NCI-H2081 treated with DMSO at 0.1 percent for 48 hours (cell line): ENCODE measurements at places on chromosomes 6 and 20.

- no peak for DNase-seq
Observed at GRCh38 chr20:12748359-12748994, 260.3 kb upstream of the SPTLC3 start.

DNA sequence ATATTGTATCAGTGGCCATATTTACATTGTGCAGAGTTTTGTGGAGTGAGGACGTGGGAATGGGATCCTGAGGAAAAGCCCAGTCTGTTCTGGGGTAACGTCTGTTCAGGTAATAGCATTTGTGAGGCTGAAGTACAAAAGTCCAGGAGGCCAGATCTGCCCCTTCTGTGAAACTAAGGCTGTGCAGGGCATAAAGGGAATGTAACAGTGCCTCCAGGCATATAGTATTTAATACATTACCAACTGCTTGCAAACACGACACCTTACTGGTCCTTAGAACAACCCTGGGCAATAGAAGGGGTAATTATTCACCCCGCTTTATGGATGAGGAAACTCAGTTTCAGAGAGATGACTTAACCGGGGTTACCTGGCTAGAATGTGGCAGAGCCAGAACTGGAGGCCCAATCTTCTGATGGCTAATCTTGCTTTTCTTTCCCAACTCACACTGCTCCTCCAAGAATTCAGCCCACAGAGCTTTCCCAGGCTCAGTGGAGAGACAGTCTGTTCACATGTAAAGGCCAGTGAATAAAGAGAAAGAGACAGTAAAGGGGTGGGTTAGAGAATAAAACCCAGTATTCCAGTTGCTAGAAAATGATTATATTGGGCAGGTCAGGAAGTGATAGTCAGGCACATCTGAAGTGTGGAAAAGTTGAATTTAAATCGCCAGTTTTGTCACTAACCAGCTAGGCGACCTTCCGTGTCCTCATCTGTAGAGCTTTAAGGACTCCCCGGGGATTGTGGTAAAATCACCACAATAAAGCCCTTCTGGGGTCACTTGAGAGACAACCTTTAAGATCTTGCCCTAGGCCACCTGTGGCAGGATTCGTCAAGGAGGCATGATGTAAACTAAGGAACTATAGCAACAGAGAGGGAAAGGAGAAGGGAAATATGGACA is 280.7 kb upstream of the CITED2 start:
- no peak for DNase-seq

- DNase-seq = no peak
Observed at GRCh38 chr6:132272776-132273175, 128.5 kb downstream of the MOXD1 start.

DNA sequence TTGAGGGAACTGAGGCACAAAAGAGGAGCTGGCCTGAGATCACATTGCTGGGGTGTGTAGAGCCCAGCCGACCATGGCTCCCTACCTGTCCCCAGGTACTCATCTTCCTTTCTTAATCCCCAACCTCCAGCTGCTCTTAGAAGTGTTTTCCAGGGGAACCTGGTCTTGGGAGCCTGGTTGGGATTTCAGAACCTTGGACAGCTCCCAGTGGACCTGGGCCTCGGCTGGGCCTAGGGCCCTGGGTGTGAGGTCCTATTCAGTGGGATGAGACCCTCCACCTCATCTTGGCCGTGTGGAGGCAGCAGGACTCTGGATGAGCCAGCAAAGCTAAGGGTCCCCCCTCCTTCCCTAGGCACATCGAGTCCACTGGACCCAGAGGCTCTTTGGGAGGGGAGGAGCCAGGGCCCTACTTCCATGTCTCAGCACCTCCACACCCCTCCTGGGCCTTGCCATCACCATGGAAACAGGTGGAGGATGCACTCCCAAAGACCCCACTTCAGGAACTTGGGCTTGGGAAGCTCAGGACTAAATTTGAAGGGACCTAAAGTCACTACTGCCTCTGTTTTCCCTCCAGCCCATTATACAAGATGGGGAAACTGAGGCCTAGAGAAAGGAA is 38.5 kb downstream of the DLGAP4 start:
- DNase-seq = no peak

- no peak for DNase-seq
Observed at GRCh38 chr6:33088258-33088930, 12.6 kb downstream of the HLA-DPB1 start.

DNA sequence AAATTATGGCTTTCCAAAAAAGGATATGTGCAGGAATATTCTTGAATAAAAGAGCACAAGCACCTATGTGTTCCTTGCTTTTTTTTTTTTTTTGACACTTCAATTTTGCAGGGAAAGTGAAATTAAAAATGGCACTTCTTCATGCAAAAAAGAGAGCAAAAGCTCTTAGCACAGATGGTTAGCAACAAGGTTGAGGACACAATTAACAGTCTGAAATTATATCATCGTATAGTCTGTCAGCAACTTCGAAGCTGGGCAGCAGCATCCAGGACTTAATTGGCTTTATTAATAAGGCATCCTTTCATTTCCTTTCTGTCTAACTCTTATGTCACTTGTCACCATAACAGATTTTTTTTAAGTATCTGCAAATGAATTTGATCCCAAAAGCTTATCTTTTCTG is 122.6 kb downstream of the FUT9 start:
- DNase-seq = no peak

GRCh38 chr6:132418235-132418965 is 17.1 kb upstream of the MOXD1 start:
- DNase-seq = no peak

GRCh38 chr6:18034798-18035202 is 47.4 kb upstream of the KIF13A start:
- DNase-seq = no peak

GRCh38 chr6:76814496-76815458 is 648.5 kb downstream of the HTR1B start:
- DNase-seq = no peak

DNA sequence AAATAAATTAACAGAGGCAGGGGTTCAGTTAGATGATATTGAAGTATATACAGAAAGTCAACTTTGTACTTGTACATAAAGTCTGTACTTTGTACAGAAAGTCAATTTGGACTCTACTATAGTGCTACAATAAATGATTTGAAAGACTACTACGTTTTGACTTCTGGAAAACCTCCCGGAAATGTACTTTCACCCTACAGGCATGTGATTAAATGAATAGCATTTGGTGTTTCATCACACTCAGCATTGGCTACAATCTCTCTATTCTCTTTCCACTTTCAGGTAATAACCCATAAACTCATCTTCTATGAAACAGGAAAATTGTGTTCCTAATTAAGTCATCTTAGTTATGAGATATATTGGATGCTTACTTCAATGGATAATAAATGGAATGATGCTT is 25.6 kb upstream of the MC3R start:
- no peak for DNase-seq

DNA sequence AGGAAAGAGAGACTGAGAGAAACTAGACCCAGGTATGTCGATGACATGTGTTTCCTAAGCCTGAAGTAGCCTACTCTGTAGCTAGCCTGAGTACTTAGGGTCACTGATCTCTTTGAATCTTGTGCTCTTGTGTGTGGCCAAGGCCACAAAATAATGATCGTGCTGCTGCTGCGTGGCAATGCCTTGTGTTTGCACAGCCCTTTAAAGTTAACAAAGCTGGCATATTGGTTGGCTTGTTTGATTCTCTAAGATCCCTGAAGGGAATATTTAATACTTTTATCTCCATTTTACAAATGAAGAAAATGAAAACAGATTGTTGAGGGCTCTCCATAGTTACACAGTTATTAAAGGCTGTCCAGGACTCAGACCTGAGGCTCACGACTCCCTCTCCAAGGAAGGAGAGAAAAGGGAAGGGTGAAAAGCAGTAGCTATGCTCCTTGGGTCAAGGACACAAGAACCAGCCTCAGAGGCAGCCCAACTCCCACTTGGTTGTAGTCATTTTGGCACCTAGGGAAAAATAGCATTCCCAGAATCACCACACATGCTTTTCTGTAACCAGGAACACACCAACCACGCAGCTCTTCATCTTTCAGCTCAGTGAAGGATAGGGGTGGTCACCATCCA is 130.7 kb downstream of the LRFN2 start:
- DNase-seq = no peak

- DNase-seq = no peak
Observed at GRCh38 chr6:45836984-45837383, 178.7 kb downstream of the CLIC5 start.

DNA sequence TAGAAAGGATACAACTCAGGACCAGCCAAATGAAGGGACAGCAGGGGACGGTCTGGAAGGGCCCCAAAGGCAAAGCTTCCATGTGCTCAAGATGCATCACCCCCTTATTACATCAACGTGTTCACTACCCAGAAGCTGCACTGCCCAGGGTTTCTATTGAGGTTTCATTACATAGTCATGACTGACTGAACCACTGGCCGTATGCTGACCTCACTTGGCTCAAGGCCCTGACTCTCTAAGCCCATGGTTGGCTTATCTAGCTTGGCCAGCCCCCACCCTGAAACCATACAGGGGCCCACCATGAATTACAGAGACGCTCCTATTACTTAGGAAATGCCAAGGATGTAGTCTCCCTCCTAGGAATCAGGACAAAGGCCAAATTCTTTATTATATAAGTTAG is 179.4 kb downstream of the FOXC1 start:
- no peak for DNase-seq

GRCh38 chr6:155452576-155452975 is 3.1 kb downstream of the NOX3 start:
- DNase-seq = no peak

GRCh38 chr6:158039178-158039557 is 57.5 kb downstream of the SYNJ2 start:
- DNase-seq = no peak

DNA sequence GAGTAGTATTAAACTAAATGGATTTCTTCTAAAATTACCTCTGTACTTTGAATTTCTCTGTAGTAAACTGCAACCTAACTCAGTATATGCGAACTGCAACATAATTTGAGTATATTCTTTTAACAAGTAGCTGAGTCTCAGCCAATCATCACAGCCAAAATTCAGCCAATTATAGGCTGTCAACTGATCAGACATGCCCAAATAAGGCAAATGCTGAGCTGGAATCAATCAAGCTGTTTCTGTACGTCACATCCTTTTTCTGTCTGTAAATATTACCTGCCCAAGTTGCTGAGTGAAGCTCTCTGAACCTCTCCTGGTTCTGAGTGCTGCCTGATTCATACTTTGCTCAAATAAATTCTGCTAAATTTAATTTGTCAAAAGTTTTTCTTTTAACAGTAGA is 9.5 kb upstream of the C6orf58 start:
- no peak for DNase-seq

DNA sequence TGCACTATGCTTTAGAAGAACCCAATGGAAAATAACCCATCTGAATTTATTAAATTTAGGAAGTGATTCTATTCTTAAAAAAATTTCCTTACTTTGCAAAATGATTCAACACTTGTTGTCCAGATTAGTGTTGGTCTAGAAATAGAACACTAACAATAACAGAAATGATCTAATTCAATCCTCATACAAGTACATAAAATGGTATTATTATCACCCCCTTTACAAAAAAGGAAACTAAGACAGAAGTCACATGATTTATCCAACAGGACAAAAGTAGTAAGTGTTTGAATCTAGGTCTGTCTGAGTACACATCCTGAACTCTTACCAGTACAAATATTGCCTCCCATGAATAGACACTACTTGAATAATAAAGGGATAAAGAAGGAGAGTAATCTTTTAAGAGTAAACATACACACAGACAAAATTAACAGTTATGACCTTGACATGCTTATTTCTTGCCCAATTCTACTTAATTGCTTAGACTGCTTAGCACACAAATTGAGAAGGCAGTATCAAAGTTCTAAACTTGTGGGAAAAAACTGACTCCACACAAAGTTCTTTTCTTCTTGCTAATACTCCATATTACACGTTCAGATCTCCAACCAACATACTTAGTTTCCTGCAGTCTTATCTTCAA is 195.4 kb upstream of the RUNX2 start:
- DNase-seq = no peak

DNA sequence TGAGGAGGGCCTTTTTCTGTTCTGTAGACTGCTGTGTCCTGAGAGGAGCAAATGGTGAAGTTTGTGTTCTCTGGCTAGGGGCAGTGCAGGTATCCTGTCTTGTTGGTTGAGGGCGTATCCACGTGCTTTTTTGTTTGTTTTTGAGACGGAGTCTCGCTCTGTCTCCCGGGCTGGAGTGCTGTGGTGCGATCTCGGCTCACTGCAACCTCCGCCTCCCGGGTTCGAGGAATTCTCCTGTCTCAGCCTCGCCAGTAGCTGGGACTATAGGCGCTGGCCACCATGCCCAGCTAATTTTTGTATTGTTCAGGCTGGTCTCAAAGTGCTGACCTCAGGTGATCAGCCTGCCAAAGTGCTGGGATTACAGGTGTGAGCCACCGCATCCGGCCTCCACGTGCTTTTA is 10.8 kb upstream of the PXDC1 start:
- no peak for DNase-seq

GRCh38 chr6:127586372-127586771 is 9.4 kb downstream of the C6orf58 start:
- no peak for DNase-seq

GRCh38 chr6:24949020-24949569 is 13.3 kb upstream of the RIPOR2 start:
- DNase-seq = no peak

DNA sequence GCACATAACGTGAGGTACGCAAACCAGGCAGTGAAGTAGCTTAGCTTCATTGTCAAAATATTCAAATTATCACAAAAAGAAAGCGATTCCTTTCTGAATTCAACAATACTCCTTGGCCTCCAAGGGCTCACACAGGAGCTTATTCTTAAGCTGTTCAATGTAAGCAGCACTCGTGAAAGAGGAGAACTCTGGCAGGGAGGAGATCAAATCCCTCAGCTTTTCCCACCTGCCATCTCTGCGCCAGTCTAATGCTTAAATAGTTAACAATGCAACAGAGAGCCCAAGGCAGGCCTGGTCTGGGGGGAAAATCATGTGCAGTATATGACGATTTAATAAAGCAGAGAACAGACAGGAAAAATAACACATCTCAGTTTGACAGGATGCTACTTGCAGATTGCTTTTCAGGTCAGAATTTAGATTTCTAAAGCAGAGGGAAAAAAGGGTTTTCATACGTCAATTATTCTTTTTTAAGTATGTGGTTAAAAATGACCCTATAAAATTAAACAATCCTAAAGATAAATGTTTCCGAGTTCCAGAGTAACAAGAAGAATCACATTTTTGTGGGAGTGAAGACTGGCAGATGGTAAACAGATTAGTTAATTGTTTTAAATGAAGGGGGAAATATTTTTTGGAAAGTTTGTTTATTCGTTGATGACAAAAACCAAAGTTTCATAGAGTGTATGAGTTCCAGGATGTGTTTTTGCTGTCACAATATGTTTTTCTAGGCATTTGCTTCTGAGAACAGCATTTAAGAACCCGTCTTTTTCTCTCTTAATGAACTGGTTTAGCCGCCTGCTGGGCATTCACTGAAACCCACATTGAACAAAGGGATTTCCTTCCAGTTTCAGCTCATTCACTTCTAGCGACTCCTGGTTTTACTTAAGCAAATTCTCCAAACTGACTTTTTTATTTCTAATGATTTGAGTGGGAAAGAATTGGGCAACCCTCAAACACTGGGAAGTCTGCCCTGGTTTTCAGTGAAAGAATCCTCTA is 45.9 kb downstream of the PLAGL1 start:
- no peak for DNase-seq

DNA sequence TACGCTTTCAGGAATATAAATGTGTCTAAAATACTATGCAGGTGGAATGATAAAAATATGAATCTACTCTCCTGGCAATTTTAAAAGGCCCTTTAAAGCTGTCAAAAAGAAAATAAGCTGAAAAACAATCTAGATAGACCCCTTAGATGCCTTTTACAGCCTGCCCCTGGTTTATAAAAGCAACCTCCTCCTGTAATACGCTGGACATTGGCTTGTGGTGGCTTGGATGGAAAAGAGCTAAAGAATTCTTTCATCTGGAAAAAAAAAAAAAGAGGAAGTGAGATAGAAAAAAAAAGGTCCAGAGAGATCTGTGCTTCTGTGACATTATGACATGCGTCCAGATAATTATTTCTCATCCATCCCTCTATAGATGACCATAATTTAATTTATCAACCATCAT is 115.9 kb upstream of the NRSN1 start:
- DNase-seq = no peak
